ENCODE measurements at places on chromosomes 16 and 17.

DNA sequence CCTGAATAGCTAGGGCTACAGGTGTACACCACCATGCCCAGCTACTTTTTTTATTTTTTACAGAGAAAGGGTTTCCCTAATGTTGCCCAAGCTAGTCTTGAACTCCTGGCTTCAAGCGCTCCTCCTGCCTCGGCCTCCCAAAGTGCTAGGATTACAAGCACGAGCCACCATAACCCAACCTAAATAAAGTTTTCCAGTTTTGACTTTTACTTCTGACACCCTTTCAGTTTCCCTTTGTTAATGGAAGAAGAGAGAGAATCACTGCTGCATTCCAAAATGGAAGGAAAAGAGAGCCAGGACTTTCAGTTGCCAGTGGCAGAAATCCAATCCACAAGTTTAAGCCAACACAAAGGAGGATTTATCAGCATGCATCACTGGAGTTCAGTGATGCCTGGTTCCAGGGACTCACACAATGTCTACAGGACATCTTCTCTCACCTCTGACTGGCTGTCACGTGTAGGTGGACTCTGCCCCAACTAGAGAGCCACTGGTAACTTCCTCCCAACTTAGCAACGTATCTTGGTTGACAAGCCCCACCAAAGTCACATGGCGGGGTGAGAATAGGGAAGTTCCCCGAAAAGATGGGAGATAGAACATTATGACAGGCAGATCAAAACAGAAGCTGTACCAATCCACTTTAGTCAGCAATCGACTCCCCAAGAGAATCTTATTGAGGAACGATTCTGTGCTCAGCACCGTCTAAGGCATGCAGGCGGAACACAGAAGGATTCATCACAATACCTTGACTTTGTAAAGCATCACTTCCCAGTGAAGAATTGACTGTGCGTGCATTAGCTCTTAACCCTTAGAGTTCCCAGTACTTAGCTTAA is 46.5 kb downstream of the GAS7 start:
- DNase-seq, result no peak

- no peak for DNase-seq
Measured at GRCh38 chr17:62786646-62787045, 21.5 kb downstream of the MARCHF10 start.

DNA sequence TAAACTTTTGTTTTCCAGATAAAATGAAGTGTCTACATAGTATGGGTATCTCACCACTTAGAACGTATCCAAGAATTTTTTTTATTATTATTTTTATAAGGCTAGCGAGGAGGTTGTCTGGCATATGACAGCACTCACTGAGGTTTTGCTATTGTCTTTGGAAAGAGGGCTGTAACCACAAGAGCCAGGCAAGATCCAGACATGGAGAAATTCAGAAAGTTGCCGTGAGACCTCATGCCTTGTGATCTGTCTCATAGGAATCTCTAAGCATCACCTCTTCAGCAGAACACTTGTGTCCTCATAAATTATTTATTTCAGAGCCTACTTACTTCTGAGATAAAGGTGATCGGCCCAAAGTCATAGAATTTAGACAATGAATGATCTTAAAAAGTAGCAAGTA is 410.8 kb downstream of the CDH11 start:
- DNase-seq, result no peak

DNA sequence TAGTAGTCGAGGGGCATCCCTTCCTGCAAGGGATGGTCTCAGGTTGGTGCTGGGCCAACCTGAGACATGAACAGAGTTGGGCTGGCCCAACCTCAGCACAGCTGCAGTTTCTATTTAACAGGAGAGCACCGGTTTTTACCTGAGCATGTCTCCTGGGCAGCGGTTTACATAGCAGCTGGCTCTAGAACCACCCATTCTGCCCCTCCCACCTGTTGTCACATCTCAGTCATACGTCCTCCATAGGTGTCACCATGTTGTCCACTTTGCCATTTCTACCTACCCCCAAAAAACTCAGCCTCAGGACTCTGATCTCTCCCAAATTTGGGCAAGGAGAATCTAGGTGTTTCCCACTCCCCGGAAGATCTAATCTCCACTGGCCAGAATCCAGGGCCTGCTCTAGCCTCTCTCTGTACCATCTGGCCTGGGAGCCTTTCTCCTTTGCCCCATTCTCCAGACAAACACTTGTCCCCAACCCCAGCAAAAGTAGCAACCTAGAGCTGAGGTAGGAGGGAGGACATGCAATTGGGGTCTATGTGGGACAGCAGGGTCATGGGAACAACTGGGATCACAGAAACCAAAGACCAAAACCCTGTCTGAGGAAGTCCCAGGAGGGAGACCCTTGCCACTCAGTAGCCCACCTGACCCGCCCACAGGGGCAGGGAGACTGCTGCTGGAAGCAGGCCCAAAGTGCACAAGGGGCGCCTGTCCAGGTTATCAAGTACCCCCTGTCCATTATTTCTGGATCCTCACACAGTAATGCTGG is 19.1 kb downstream of the ETV4 start:
- no peak for DNase-seq

GRCh38 chr16:72094266-72094610 is 591 bp downstream of the DHX38 start:
- DNase-seq, result no peak

DNA sequence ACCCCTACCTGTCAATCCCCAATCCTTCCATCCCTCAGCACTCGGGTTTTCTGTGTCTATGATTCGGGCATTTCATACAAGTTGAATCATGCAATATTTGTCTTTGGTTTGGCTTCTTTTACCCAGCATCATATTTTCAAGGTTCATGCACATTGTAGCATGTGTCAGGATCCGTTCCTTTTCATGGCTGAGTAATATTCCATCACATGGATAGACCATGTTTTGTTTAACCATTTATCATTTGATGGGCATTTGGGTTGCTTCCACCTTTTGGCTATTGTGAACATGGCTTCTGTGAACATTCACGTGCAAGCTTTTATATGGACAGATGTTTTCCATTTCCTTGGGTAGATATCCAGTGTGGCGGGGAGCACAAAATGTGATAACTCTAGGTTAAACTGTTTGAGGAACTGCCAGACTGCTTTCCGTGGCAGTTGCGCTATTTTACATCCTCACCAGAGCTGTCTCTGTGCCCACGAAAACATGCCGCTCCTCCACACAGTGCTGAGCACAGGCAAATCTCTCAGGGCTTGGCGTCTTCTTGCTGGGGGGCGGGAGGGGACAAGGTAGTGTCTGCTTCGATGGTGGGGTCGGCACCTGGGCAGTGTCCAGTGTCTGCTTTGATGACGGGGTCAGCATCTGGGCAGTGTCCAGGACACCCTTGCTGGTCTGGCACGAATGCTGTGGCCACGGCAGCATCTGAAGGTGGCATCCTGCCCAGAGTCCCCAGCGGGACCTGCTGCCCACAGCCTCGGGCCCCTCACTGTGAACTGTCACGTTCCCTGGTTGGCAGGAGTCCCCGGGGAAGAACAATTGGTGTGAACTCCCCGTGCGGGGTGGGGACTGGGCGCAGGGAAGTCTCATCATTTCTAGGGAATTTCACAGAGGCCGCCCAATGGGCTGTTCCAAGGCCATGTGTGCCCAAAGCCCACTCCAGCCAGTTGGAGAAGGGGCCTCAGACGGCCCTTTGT is 32.4 kb upstream of the JPH3 start:
- DNase-seq, result no peak

DNA sequence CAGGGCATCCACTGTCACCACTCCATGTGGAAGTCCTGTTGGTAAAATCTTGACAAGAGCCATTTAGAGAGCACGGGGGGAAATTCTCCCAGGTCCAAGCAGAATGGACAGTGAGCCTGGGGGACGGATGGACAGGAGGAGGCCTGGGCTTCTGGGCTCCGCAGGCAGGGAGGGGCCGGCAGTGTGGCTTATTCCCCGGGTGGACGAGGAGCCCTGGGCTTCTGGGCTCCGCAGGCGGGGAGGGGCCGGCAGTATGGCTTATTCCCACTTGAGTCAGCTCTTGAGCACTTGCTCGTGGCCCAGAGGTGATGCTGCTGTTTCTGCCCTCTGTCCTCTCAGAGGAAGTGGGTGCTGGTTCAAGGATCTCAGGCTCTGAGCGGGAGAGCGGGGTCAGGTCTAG is 22.2 kb upstream of the RPL13 start:
- DNase-seq, result no peak

DNA sequence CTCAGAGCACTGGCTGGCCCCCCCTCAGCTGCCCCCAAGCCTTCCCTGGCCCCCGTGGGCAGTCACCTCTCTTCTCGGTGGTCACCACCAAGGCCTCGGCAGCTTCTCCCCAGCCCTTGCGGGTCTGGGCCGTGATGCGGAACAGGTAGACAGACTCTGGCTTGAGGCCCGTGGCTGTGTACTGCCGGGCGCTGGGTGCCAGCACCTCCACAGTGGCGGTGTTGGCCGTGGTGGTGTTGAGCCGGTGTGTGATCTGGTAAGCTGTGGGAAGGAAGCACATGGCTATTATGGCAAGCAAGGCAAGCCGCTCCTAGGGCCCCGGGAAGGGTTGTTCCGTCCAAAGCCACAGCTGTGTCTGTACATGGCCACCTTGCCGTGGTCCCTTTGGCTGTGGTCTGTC is 78.4 kb upstream of the CDC42EP4 start:
- no peak for DNase-seq

GRCh38 chr16:57770361-57770760 is 31.9 kb downstream of the KIFC3 start:
- DNase-seq, result no peak

DNA sequence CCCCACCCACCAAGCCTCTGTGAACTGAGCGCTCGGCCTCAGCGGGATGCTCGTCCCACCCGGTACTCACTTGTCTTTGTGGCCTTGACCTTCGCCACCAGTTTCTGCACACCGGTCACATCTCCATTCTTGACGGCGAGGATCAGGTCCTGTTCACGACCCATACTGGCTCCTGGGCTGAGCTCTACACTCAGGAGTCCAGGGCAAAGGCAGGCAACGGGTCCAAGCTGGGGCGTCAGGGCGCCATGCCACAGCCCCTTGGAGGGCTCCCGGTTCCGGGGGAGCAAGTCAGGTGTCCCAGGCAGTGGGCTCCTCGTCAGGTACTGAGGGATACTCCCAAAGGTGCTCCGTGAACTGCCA is 1.7 kb downstream of the CASKIN2 start:
- no peak for DNase-seq

- DNase-seq, result no peak
Measured at GRCh38 chr16:67284699-67285646, 5.6 kb downstream of the PLEKHG4 start.

DNA sequence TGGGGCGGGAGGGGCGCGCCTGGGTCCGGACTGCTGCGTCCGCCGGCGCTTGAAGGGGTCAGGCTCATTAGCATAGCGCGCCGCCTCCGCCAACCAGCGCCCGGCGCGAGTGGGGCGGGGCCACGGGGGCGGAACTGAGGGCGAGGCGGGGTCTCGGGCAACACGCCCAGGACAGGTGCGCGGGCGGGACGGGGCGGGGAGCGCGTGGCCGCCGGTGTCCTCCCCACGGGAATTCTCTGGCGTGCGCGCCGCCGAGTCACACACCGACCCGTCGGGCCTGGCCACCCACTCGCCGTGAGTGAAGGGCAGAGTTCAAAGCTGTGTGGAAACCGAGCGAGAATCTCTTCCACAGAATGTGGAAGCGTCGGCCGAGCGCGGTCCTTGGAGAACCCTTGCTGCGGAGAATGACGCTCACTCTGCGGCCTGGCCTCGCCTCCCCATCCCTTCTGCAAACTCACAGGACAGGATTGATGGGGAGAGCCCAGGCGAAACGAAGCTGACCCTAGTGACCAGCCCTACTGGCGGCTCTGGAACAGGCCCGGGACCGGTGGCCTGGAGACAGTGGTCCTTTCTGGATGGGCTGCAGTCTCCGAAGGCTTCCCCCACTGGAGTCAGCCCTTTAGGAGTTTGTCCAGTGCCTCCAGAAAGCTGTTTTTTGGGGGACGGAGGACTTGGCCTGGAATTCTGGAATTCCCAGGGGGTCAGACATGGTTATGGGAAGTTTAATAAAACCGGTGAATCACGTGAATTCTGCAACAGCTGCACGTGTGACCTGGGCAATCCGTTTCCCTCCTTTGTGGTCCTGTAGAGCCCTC is at the start of gene SNAI3:
Gene SNAI3, minus strand, starts transcription at position 69 of the 815 bp plus-strand sequence. CDS start 101 bp downstream, outside the sequence.
- DNase-seq, result peak; percentile 64

DNA sequence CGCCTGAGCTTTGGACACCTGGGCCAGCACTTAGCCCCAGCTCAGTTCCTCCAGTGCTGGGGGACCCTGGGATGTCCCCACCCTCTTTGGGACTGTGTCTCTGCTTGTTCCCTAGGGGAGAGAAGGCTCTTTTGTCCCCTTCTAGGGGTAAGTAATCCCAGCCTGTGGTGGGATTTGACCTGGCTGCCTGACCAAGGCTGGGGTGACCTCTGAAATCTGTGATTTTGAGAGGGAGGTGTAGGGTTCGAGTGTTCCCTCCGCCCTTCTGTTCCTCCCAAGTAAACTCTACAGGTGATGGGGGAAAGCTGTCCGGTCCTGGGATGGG is 593 bp downstream of the TMEM92 start:
- DNase-seq, result no peak

GRCh38 chr17:31533546-31534155 is 142.2 kb downstream of the RAB11FIP4 start:
- DNase-seq, result peak; percentile 52

DNA sequence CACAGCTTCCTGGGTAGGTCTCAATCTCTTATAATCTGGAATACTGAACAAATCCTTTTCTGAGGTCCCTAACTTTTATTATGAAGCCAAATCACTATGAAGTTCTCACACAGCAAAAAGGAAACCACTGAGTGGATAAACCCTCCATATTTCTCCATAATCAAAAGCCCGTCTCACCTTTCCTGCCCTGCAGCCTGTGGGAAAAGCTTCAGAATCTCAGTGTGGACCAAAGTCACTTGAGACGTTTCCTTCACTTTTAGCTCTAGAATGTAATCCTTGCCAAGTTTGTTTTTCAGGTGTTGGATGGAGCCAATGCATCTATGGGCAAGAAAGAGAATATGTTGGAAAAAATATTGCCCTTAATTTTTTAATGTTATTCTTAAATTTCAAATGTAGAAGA is 22.0 kb upstream of the ABCA9 start:
- no peak for DNase-seq

GRCh38 chr17:74527756-74528155 is 3.5 kb downstream of the CD300LB start:
- DNase-seq, result no peak

GRCh38 chr16:78127130-78127529 is 27.7 kb downstream of the WWOX start:
- peak; percentile 34 for DNase-seq

GRCh38 chr17:14437176-14437575 is 136.3 kb downstream of the HS3ST3B1 start:
- DNase-seq, result no peak
